ENCODE measurements at places on chromosomes 5 and 9.

DNA sequence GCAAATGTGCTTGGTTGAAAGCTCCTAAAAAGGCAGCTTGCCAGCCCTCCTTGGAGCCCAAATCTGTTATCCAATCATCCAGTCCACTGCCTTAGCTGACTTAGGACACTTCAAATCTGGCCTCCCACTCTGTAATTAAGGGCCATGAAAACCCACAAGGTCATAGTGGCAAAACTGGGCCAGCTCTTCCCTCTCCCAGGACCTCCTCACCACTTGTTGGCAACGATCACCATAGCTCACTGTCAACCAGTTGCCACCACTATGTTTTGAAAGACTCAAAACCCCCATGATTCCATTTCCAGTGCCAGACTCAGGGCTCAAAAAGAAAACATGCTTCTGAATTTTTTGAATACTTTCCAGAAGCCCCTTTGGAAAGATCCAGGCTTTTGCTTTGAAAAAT, 107.5 kb downstream of the NREP start:
- DNase-seq = no peak

- no peak for DNase-seq
Measured at GRCh38 chr5:16784843-16785791, 151.0 kb downstream of the MYO10 start.

- no peak for DNase-seq
Measured at GRCh38 chr5:149782895-149783586, 52.9 kb downstream of the PPARGC1B start.

DNA sequence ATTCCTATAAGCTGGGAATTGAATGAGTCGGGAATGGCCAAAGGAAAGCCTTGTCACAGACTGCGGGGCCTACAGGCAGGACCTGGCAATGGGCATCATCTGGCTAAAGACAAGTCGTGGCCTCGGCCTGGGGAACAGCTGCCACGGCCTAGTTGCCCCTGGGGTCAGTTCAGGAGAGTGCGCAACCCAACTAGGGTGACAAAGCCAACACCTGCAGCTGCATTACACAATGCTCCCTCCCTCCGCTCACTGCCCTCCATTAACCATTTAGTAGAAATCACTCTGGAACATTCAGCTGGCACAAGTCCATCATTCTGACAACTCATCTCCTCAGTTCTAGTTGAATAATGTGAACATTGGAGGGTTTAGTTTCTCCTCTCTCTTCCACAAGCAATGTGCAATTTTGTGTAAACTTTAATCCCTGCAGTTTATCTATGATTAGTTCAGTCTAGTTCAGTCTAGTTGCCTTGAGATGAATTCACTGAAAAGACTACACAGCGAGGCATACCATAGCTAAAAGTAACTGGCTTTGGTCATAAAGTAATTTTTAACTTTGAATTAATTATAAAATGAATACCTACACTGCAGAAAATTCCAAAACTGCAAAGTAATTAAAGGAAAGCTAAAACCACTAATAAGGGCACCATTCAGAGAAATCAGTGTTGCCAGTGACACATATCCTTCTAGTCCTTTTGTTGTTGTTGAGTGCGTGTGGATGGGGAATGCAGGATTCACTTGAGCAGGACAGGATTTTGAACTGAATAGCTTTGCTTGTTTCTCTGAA, 5.1 kb downstream of the GLDC start:
- no peak for DNase-seq

DNA sequence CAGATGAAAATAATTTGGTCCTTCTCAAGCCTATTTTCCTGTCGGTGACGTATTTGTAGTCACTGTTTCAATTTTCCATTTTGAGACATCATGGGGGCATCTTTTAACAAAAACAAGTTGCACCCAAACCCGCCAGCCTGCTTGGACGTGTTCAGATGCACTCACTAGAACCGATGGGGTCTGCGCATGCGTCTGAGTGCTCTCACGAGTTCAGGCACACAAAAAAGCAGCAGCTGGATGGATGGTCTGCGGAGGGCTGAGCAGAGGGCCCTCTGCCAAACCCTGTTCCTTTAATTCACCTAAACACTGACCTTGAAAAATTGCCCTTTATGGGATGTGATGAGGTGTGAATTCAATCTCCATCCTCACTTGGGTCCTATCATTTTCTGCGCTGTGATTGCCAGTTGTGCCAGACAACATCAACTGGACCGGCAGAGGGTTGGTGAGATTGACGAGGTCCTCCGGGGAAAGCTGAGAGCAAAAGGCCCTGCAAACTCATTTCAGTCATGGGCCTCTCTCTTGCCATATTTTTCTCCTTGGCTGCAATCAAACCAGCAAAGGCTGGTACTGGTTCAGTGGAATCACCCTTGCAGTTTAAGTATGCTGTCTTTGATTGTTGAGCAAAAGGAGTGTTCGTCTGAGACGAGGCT, 251.9 kb downstream of the NFIB start:
- DNase-seq = no peak

GRCh38 chr5:135208903-135209721, 175.1 kb upstream of the PITX1 start:
- DNase-seq = no peak

All from NCI-H1436 (cell line).